ENCODE measurements at places on chromosomes 16 and 17. TPM values are rescaled to one million over a fixed set of nuclear protein-coding genes. Genes with fewer than 3 reads are reported as not detected.

The NAA60 gene
- total RNA-seq = 29.1 TPM

DNA sequence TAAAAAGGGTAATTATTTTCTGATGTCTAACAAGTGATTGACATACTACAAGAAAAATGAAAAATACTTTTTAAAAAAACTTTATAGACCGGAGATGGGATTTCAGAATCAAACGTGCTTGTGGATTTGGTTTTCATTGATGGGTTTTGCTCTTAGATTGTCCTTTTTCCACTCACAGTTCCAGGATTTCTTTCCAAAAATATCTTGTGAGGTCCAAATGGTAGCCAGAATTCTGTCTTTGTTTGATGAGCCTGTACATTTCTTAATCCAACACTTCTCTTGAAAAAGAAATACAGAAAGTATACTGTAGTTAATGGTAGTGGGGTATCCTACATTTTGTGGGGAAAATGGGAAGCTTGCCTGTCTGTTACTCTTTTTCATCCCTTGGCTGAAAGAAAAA, 329.3 kb downstream of the KCNJ2 start:
- no peaks in the 10 kb centered on the region for H3K4me1 ChIP-seq
- no peak for DNase-seq
- no peak overlapping the region for H3K27ac ChIP-seq
- no peaks in the 10 kb centered on the region for H3K27me3 ChIP-seq
- H3K4me3 ChIP-seq = no peak overlapping the region
- no peaks in the 10 kb centered on the region for H3K36me3 ChIP-seq

The GALR2 gene
- total RNA-seq = not detected

The CSH1 gene
- total RNA-seq = not detected

DNA sequence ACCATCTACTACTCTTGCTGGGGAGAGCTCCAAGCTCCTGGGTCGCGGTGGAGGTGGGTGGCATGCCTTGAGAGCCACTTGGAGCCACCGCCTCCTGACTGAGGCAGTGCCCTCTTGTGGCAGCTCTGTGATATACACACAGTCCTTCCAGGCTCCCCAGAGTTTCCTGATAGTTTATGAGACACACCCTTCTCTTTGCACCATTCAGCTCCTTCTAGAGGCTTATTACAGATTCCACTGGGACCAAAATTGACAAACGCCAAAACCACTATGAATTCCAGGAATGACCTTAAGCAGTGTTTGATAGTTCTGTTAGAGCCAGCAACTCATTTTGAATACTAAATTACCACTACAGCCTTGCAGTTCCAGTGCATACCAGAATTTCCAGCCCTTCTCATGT, 170.1 kb upstream of the CDH13 start:
- no peak overlapping the region for H3K27ac ChIP-seq
- no peak for DNase-seq
- no peaks in the 10 kb centered on the region for H3K27me3 ChIP-seq
- H3K36me3 ChIP-seq = no peaks in the 10 kb centered on the region
- no peaks in the 10 kb centered on the region for H3K4me1 ChIP-seq
- H3K4me3 ChIP-seq = no peak overlapping the region

GRCh38 chr16:8996891-8997290, 33.2 kb upstream of the USP7 start:
- no peaks in the 10 kb centered on the region for H3K36me3 ChIP-seq
- H3K27me3 ChIP-seq = no peaks in the 10 kb centered on the region
- H3K4me3 ChIP-seq = no peak overlapping the region
- DNase-seq = no peak
- no peaks in the 10 kb centered on the region for H3K4me1 ChIP-seq
- H3K27ac ChIP-seq = no peak overlapping the region
